Uterine smooth muscle cell (primary cell): ENCODE measurements at places on chromosomes 4 and X. TPM values are rescaled to one million over a fixed set of nuclear protein-coding genes. Genes with fewer than 3 reads are reported as not detected.

The GAGE2A gene
- not detected in 2 replicates for total RNA-seq

The EVC2 gene
- total RNA-seq = 10.0 and 16.4 TPM in 2 replicates

The CNOT6L gene
- total RNA-seq = 13.1 and 15.6 TPM in 2 replicates

The VCX3B gene
- not detected in 2 replicates for total RNA-seq

The MTNR1A gene
- total RNA-seq = not detected in 2 replicates

The ENPEP gene
- 0.12 and 0.22 TPM in 2 replicates for total RNA-seq

The H2BW2 gene
- total RNA-seq = not detected in 2 replicates

The FAM47A gene
- total RNA-seq = not detected in 2 replicates

The OTOP1 gene
- not detected in 2 replicates for total RNA-seq

The PHF8 gene
- total RNA-seq = 13.4 and 15.7 TPM in 2 replicates

The KDR gene
- 0.75 and 0.77 TPM in 2 replicates for total RNA-seq

The HSFX2 gene
- not detected in 2 replicates for total RNA-seq

The SLC25A5 gene
- 181 and 321 TPM in 2 replicates for total RNA-seq

The PHKA1 gene
- 10.1 and 15.7 TPM in 2 replicates for total RNA-seq

The F8A2 gene
- total RNA-seq = not detected in 2 replicates

The REST gene
- total RNA-seq = 34.0 and 35.9 TPM in 2 replicates

The ITGB1BP2 gene
- total RNA-seq = 1.00 and 1.2 TPM in 2 replicates

The GUCY1A1 gene
- 0.11 and 0.25 TPM in 2 replicates for total RNA-seq

The GAGE12C gene
- total RNA-seq = not detected in 2 replicates

The PHEX gene
- total RNA-seq = 0.55 and 1.00 TPM in 2 replicates

The SYTL5 gene
- 0.66 and 1.2 TPM in 2 replicates for total RNA-seq

The ADGRG2 gene
- total RNA-seq = under 0.01 TPM in 1 of 2 replicates, not detected in the other

The MAGEA2 gene
- total RNA-seq = not detected in 2 replicates

The AWAT2 gene
- not detected in 2 replicates for total RNA-seq

The PAK3 gene
- total RNA-seq = 1.3 and 2.9 TPM in 2 replicates

The PCDH18 gene
- 82.2 and 116 TPM in 2 replicates for total RNA-seq

The SULT1E1 gene
- 0.33 and 0.50 TPM in 2 replicates for total RNA-seq

The PLP1 gene
- under 0.01 and 0.22 TPM in 2 replicates for total RNA-seq

The ZNF81 gene
- total RNA-seq = 5.3 and 6.2 TPM in 2 replicates

The EREG gene
- 0.11 and 0.12 TPM in 2 replicates for total RNA-seq

The GUCY1B1 gene
- 4.1 and 4.4 TPM in 2 replicates for total RNA-seq

The HDAC8 gene
- 23.4 and 24.7 TPM in 2 replicates for total RNA-seq

The PAGE2 gene
- total RNA-seq = not detected in 2 replicates

The ZNF185 gene
- total RNA-seq = 4.3 and 4.5 TPM in 2 replicates

The BEX1 gene
- 3.1 and 4.4 TPM in 2 replicates for total RNA-seq

The SRD5A3 gene
- 7.5 and 8.1 TPM in 2 replicates for total RNA-seq

The S100P gene
- total RNA-seq = not detected in 2 replicates

The GPR119 gene
- not detected in 2 replicates for total RNA-seq

The ARHGAP6 gene
- 2.7 and 5.2 TPM in 2 replicates for total RNA-seq

The RTL5 gene
- total RNA-seq = 1.8 and 2.2 TPM in 2 replicates

The TKTL1 gene
- total RNA-seq = not detected in 2 replicates

The ACSL1 gene
- 41.8 and 55.5 TPM in 2 replicates for total RNA-seq

The GAGE1 gene
- total RNA-seq = not detected in 2 replicates

The PNMA6F gene
- not detected in 2 replicates for total RNA-seq

The IBSP gene
- total RNA-seq = not detected in 2 replicates

The OPHN1 gene
- total RNA-seq = 7.0 and 12.1 TPM in 2 replicates

The SYNPO2 gene
- 7.0 and 20.4 TPM in 2 replicates for total RNA-seq

The TSPAN6 gene
- total RNA-seq = 22.0 and 39.2 TPM in 2 replicates

The HDX gene
- total RNA-seq = 6.1 and 6.2 TPM in 2 replicates

The IGSF1 gene
- 0.11 and 0.25 TPM in 2 replicates for total RNA-seq

The UGT2B15 gene
- total RNA-seq = not detected in 2 replicates

The CT45A3 gene
- not detected in 2 replicates for total RNA-seq

The ZNF630 gene
- total RNA-seq = 1.00 and 1.5 TPM in 2 replicates
